ENCODE measurements at places on chromosomes 2 and 18. TPM values are rescaled to one million over a fixed set of nuclear protein-coding genes. Genes with fewer than 3 reads are reported as not detected.

DNA sequence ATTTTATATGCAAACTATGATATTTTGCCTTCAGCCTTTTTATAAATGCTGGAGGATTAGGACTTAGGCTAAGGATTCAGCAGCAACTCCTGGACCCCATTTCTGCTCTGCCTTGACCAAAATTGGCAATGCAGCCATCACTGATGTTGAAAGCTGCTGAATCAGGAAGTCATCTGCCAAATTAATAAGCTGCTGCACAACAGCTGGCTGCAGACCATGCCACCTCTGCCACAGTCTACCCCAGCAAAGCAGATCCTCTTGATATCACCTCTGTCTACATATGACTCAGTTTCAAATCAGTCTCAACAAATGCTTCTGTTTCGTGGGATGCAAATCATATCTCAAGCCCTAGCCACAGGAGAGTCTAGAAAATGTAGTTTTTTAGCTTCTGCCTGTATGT, 7.1 kb upstream of the SOS1 start:
- H3K4me1 ChIP-seq: peaks cover 9% of the 10 kb centered on the region
- H3K27ac ChIP-seq: no peak overlapping the region
- H3K36me3 ChIP-seq: no peaks in the 10 kb centered on the region

IL1R2 gene
- total RNA-seq: 63.3 TPM

SIX3 gene
- not detected for total RNA-seq

PIKFYVE gene
- total RNA-seq: 18.7 TPM

DNA sequence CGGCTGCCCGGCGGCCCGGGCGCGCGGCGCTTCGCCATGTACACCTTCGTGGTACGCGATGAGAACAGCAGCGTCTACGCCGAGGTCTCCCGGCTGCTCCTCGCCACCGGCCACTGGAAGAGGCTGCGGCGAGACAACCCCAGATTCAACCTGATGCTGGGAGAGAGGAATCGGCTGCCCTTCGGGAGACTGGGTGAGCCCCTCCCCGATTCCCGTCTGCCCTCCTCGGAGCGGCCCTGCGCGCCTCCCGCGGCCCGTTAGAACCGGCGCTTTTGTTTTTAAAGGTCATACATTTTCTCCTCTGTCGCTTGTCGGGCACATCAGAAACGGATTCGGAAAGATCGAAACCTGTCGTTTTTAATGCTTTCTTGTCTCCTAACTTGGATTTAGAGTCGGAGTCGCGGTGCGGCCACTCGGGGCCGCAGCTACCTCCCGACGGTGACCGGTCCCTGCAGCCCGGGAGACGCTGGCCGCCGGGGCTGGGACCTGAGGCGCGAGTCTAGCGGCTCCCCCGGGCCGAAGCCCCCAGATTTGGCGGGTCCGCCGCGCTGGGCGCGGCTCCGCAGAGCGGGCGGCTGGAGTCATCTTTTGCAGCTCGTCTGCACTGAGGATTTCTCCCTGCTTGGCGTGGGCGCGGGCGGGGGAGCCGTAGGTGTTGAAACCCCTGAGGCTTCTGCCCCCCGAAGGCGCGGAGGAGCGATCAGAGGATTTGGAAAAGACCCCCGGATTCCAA, 519 bp downstream of the TTL start:
- no peak for DNase-seq
- H3K36me3 ChIP-seq: no peaks in the 10 kb centered on the region
- peaks cover 18% of the 10 kb centered on the region for H3K4me1 ChIP-seq
- peak overlapping the region; percentile 79 for H3K27ac ChIP-seq

GRCh38 chr2:43224131-43224570, 2.3 kb downstream of the ZFP36L2 start:
- peaks cover 42% of the 10 kb centered on the region for H3K4me1 ChIP-seq
- peaks cover 38% of the 10 kb centered on the region for H3K36me3 ChIP-seq
- peak overlapping the region; percentile 99 for H3K27ac ChIP-seq
- H3K4me3 ChIP-seq: peak overlapping the region; percentile 99

SERPINE2 gene
- total RNA-seq: 52.3 TPM

- H3K4me3 ChIP-seq: no peak overlapping the region
- no peak for DNase-seq
- no peaks in the 10 kb centered on the region for H3K4me1 ChIP-seq
Measured at GRCh38 chr2:166637051-166637450, 143.0 kb upstream of the SCN7A start.

GRCh38 chr2:217469203-217469810, 533.5 kb downstream of the TNS1 start:
- no peak overlapping the region for H3K4me3 ChIP-seq
- H3K4me1 ChIP-seq: peaks cover 21% of the 10 kb centered on the region
- H3K27me3 ChIP-seq: no peaks in the 10 kb centered on the region

REG1A gene
- total RNA-seq: not detected

DNA sequence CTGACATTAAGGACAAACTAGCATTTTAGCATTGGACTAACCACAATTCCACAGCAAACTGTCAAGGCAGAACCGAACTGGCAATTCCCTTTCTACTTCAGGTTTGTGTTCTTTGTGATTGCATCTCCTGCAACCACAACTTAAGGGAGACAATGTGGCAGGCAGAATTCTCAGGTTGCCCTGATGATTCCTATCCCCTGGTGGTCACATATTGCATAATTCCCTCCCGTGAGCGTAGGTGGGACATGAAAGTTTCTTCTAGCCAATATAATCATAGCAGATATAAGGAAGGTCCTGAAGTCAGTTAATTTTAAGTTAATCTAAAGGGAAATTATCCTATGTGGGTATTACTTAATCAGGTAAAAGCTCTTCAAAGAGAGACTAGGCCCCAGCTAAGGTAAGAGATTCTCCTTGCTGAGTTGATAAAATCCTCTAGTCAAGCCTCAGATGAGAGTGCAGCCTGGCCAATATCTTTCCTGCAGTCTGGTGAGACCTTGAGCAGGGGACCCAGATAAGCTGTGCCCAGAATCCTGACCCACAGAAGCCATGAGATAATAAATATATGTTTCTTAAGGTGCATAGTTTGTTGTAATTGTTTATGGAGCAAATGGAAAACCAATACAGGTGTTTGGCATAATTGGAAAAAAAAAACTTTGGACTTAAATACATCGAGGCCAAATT, 45.9 kb upstream of the TNP1 start:
- no peaks in the 10 kb centered on the region for H3K36me3 ChIP-seq
- H3K27ac ChIP-seq: no peak overlapping the region
- H3K4me3 ChIP-seq: no peak overlapping the region
- no peaks in the 10 kb centered on the region for H3K4me1 ChIP-seq
- no peak for DNase-seq

- H3K27ac ChIP-seq: no peak overlapping the region
- no peaks in the 10 kb centered on the region for H3K27me3 ChIP-seq
- H3K4me3 ChIP-seq: no peak overlapping the region
- no peak for DNase-seq
Measured at GRCh38 chr2:47819834-47820233, 36.9 kb downstream of the MSH6 start.

DNA sequence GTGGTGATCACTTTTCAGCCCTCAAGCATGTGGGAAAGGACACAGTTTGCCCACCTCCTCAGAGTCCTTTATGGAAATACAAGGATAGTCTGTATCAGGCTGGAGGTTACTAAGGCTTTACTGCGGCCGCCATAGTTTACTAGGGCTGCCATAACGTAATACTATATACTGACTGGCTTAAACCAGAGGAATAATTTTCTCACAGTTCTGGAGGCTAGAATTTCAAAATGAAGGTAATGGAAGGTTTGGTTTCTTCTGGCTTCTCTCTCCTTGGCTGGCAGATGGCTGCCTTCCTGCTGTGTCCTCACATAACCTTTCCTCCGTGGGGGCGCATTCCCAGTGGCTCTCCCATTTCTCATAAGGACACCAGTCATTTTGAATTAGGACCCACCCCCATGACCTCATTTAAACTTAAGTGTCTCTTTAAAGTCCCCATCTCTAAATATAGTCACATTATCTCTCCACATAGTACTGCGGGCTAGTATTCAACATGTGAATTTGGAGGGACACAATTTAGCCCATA, 12.5 kb upstream of the ATIC start:
- no peaks in the 10 kb centered on the region for H3K27me3 ChIP-seq
- H3K4me1 ChIP-seq: no peaks in the 10 kb centered on the region
- H3K4me3 ChIP-seq: no peak overlapping the region
- no peaks in the 10 kb centered on the region for H3K36me3 ChIP-seq

- H3K27ac ChIP-seq: no peak overlapping the region
- DNase-seq: no peak
- H3K27me3 ChIP-seq: no peaks in the 10 kb centered on the region
- H3K4me3 ChIP-seq: no peak overlapping the region
- H3K36me3 ChIP-seq: no peaks in the 10 kb centered on the region
Measured at GRCh38 chr2:233152541-233152940, 92.4 kb downstream of the INPP5D start.

- no peaks in the 10 kb centered on the region for H3K27me3 ChIP-seq
- DNase-seq: no peak
- H3K4me1 ChIP-seq: no peaks in the 10 kb centered on the region
- H3K4me3 ChIP-seq: no peak overlapping the region
- H3K36me3 ChIP-seq: no peaks in the 10 kb centered on the region
- H3K27ac ChIP-seq: no peak overlapping the region
Measured at GRCh38 chr2:133787207-133787606, 218.9 kb upstream of the NCKAP5 start.

DNA sequence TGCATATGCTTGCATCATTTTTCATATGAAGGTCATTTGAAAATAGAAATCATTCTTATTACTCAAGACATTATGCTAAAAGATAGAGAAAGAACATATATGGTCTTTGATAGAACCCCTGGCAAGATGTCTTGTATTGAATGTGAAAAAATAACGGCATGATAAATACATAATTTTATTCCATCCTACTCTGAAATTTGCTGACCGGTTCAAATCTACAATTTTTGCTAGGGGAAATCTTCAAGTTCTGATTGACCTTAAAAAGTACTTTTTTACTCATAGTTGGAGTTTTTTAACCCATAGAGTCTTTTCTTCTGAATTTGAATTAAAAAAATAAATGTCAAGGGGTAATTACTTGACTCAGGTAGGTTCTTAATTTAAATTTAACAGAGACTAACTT, 920.8 kb downstream of the ERBB4 start:
- no peaks in the 10 kb centered on the region for H3K4me1 ChIP-seq
- no peaks in the 10 kb centered on the region for H3K36me3 ChIP-seq
- no peak overlapping the region for H3K27ac ChIP-seq
- no peaks in the 10 kb centered on the region for H3K27me3 ChIP-seq

- H3K36me3 ChIP-seq: no peaks in the 10 kb centered on the region
- no peak for DNase-seq
- H3K27me3 ChIP-seq: no peaks in the 10 kb centered on the region
- no peaks in the 10 kb centered on the region for H3K4me1 ChIP-seq
- H3K4me3 ChIP-seq: no peak overlapping the region
Measured at GRCh38 chr18:13984080-13984479, 68.7 kb upstream of the MC2R start.

- no peaks in the 10 kb centered on the region for H3K27me3 ChIP-seq
- H3K36me3 ChIP-seq: no peaks in the 10 kb centered on the region
- no peak overlapping the region for H3K4me3 ChIP-seq
- H3K27ac ChIP-seq: no peak overlapping the region
- no peak for DNase-seq
Measured at GRCh38 chr2:109433926-109434325, 179.8 kb downstream of the SEPTIN10 start.

- H3K36me3 ChIP-seq: no peaks in the 10 kb centered on the region
- no peak overlapping the region for H3K4me3 ChIP-seq
- no peak for DNase-seq
- H3K27ac ChIP-seq: no peak overlapping the region
- H3K4me1 ChIP-seq: peaks cover 19% of the 10 kb centered on the region
- no peaks in the 10 kb centered on the region for H3K27me3 ChIP-seq
Measured at GRCh38 chr2:25044011-25044410, 2.1 kb downstream of the EFR3B start.

GRCh38 chr2:229160180-229160579, 110.9 kb downstream of the PID1 start:
- DNase-seq: no peak
- H3K27ac ChIP-seq: no peak overlapping the region
- no peaks in the 10 kb centered on the region for H3K27me3 ChIP-seq
- no peaks in the 10 kb centered on the region for H3K36me3 ChIP-seq
- no peak overlapping the region for H3K4me3 ChIP-seq
- H3K4me1 ChIP-seq: no peaks in the 10 kb centered on the region

DNA sequence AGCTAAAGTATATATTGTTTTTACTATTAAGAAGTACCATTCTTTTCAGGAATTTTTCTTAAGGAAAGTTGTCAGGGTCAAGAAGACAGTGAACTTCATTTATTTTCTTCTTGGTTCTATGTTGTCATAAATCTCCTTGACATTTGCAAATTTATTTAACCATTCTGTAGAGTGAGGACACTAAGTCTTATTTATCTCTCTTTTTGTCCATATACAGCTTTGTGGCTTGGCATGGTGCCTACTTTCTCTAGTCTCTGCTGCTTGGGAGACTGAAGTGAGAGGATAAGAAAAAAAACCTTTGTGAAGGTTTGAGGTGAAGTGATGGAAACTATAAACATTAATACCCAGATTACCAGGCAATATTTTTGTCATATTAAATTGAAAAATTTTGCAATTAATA, 1389.4 kb downstream of the SUCLG1 start:
- H3K36me3 ChIP-seq: no peaks in the 10 kb centered on the region
- no peak overlapping the region for H3K4me3 ChIP-seq
- no peak overlapping the region for H3K27ac ChIP-seq
- H3K27me3 ChIP-seq: no peaks in the 10 kb centered on the region
- no peaks in the 10 kb centered on the region for H3K4me1 ChIP-seq
- DNase-seq: no peak
